ENCODE measurements at places on chromosomes 3 and 15. TPM values are rescaled to one million over a fixed set of nuclear protein-coding genes. Genes with fewer than 3 reads are reported as not detected.
A peak's percentile ranks its signal among the peaks of the same experiment; 100 is the strongest.

DNA sequence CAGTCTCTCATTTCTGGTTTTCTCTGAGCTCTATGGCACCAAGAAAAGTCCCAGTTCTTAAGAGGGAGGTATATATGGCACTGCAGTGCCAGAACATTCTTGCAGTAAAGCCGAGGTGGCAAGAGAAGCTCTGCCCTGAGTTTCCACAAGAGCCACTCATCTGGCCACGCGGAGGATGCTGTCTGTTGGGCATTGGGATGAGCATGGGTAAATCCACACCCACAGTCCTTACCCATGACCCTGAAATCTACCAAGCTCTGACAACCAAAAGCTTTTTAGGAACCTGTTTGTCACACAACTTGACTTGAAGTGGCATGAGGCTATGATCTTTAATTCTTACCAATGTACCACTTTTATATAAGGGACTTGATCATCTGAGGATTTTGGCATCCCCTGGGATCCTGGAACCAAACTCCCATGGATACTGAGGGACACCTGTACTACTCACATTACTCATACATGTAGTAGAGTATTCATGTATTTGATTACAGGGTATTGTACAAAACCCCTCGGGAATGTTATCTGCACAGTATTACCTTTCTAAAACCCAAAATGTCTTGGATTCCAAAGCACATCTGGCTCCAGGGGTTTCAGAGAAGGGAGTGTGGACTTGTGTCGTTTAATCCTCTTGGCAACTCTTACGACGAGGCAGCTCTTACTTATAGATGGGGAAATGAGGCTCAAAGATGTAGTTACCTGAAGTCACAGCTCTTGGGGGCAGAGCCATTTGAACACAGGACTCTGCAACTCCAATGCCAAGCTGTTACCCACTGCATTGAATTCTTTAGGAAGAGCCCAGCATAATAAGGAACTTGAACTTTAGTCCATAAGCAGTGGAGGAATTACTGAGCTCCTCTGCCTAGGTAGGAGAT lies 8.8 kb downstream of the RPL32 start:
- DNase-seq, result no peak

GRCh38 chr15:63306492-63307073 lies 29.2 kb downstream of the APH1B start:
- DNase-seq, result no peak

DNA sequence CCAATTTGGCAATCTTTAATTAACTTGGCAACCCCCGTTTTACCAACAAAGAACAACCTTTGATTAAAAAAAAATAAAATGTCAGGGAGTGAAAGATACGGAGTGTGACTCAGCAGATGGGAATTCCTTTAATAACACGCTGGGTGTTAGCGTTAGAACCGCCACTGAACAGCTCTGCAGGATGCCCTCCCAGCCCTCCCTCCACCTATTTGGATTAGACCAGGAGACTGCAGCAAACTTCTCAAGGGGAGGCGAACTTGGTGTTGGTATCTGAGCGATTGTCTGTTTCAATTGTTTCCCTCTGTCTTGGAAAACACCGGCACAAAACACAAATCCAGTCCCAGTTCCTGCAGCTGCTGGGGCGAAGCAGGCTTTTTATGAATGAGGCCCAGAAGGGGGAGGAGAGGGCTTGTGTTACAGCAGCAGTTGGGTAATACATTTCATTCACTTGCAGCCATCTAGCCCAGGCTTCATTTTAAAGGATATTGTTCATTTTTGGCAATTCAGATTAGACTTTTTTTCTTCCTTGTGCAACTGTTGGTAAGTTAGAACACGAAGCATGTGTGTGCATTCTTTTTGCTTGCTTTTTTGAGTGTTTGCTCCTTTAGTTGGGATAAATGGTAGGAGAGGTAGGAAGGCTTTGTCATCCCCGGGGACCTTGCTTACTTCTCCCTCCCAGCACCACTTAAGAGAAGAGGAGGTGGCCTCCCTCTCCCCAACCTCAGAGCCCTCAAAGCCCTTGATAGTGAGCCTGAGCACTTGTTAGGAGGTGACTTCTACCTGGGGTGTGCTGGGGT lies 152.3 kb downstream of the IGF1R start:
- DNase-seq, result peak; percentile 80

DNA sequence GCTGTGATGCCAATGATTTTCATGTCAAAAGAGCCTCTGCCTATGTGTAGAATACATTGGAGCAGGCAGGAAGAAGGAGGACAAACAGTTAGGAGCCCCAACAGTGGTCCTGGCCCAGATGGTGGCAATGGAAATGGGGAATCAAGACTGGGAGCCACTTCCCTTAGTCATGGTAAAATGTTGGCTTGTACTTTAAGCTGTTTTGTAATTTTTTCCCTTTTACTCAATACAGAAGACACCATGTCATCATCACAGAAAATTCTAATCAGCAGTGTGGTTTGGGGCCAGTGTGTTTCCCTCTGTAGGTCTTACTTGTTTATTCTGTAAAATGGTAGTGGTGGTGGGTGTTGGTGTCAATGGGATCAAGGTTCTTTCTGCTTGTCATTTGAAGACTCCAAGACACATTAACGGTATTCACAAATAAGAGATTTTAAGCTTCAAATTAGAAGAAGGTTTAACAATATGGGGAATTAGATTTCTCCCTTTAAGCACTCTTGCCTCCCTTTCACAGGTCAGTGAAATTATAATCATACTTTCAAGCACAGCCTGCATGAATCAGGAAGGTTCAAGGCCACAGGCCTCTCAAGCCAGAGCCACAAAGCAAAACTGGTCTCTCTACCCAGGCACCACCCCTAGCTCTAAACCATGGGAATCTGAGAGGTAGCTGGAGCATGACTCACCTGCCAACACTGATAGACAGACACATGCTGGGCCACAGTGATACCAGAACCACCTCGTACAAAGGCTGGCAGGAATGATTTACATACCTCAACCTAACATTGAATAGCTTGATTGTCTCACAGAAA lies 24.9 kb downstream of the SIAH2 start:
- no peak for DNase-seq

GRCh38 chr3:60986552-60986951 lies 264.7 kb downstream of the FHIT start:
- no peak for DNase-seq

GRCh38 chr3:157754451-157754850 lies 251.2 kb upstream of the VEPH1 start:
- no peak for DNase-seq

DNA sequence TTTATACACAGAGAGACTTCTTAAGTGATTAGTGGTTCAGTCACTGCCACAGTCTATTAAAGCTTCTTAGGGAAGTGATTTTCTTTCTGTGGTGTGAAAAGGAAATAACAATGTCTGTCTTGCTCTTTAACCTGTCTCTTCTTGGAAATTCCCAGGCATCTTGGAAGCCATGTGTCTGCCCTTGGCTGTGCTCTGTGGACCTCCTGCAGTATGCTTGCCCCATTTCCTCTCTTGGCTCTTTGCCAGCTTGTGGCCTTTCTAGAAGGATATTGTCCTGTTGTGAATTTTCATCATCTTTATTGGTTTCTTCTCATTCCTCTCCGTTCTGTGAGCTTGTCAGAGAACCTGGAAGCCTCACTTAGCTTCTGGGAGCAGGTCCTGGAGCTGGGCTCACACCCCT lies 338.4 kb upstream of the C2CD4B start:
- no peak for DNase-seq

GRCh38 chr15:72796515-72797337 lies 13.2 kb upstream of the ADPGK start:
- no peak for DNase-seq

GRCh38 chr3:55203006-55203405 lies 275.1 kb upstream of the LRTM1 start:
- DNase-seq, result no peak

DNA sequence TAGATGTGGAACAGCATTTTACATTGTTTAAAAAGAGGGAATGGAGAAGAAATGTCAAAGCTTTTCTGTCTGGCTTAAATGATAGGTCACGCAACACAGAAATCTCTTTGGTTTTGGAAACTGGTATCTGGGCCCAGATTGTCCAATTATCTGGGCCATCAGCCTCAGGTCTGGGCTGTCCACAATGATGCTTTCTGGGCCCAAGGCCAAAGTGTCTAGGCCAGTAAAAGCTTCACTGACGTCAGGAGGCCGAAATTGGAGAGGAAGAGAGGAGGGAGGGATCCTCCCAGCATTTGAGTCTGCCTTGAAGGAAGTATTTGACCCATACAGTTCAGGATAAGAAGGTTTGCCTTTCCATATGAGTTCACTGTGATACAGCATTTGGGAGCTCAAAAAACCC lies 60.7 kb upstream of the ALDH1A3 start:
- DNase-seq, result no peak

MCCC1 gene
- polyA plus RNA-seq, result 61.3 TPM

SEMA3G gene
- polyA plus RNA-seq, result 30.3 TPM

DUOXA2 gene
- polyA plus RNA-seq, result not detected

WDR93 gene
- polyA plus RNA-seq, result 1.9 TPM

SCAANT1 gene
- polyA plus RNA-seq, result 1.8 TPM

RBPMS2 gene
- polyA plus RNA-seq, result 15.2 TPM

All from left renal cortex interstitium (tissue), 4 donors.